ENCODE measurements at places on chromosomes 16 and 17. TPM values are rescaled to one million over a fixed set of nuclear protein-coding genes. Genes with fewer than 3 reads are reported as not detected.

DNA sequence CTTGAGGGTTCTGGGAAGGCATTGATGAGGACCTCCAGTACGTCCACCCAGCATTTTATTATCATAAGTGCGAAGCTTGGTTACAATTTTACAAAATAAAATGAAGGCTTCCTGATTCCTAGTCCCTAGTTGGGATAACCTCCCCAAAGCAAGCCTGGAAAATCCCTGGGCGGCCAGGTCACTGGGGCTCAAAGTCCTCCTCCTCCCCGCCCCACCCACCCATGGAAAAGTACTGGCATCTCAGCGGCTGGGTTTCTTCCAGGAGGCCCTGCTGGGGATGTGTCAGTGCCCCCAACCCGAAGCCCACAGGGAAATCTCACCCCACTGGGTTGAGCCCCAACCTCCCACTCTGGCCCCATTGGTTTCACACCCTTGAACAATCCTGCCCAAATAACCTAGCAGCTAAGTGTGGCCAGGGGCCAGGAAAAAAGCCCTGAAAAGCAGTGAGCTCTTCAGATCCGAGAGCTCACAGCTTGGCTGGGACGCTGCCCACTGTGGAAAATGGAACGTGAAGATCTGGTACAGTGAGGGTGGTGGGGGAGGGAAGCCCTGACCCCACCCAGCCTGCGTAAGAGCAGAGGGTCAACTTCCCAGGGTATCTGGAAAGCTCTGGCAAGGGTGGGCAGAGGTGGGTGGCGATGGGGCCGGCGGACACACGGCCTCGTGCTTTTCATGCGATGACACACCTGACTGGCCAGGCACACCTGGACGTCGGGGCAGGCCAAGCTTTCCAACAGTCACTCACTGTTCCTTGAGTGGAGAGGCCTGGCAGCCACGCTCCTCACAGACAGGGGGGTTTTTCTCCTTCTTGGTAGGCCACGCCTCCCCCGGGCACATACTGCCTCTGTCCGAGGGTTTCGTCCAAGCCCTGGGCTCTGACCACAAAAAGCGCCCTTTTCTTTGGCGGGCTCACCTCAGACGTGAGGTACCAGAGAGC, 324.5 kb downstream of the SOX9 start:
- DNase-seq: no peak

- no peak for DNase-seq
These were observed 462.6 kb upstream of the MAF start for GRCh38 chr16:80063031-80063712.

RHBDL3 gene
- total RNA-seq: 3.2 TPM

DNA sequence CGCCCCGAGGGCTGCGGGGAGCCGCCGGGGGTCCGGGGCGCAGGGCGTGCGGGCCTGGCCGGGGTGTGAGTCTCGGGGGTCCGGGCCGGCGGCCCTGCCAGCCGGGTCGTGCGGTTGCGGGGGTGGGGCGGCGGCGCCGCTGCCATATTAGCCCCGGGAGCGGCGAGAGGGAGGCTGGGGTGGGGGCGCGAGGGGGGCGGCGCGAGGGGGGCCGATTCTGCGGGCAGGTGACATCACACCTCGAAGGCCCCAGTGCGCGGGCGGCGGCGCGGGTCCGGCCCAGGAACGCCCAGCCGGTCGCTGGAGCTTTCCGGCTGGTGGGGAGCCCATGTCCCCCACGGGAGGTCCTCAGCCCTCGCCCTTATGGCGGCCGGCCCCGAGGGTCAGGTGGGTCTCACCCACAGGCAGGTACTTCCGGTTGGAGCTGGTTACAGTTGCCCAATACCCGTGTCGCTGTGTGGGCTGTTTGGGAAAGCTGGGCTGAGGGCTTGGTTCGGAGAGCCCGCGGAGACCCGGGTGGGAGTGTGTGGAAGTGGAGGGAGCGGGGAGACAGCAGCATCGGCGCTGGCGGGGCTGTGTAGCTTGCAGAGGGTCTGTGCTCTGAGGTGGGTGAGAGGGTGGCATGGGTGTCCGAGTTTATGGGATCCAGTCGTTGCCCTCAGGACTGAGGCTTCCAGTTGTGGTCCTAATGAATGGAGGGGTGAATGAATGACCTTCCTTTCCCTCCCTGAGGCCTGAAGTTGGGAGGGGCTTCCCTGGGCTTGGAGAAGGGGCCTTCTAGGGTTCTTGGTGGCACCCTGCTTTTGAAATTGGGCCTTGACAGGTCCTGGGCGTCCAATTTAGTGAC, 804 bp downstream of the ATP6V0C start:
- DNase-seq: no peak

RAB26 gene
- total RNA-seq: 92.2 TPM

DNA sequence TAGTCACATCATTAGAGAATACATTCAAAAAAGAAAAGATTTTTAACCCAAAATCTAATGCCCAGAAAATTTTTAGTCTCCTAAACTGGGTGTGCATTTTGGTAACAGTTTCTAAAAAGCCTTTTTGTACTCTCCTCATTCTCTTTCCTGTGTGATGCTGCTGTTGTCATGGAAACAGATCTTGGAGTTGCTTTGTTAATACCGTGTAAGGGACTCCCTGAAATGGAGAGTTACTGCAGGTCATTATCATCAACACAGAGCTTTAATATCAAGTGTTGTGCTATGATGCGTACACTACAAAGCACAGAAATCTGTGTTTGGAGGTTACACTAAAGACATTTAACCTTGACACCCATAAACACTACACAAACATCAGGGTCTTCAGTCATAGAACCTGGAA, 216.3 kb downstream of the PRKCA start:
- DNase-seq: no peak

TLCD3B gene
- total RNA-seq: 3.5 TPM
